Iris pigment epithelial cell (primary cell): ENCODE measurements at places on chromosomes 7 and 10.
A peak's percentile ranks its signal among the peaks of the same experiment; 100 is the strongest.

GRCh38 chr7:27697861-27698430 is 35.3 kb upstream of the HIBADH start:
- DNase-seq = peak; percentile 50

- DNase-seq = no peak
Measured at GRCh38 chr10:605632-606325, 83.7 kb downstream of the DIP2C start.

- DNase-seq = no peak
Measured at GRCh38 chr10:70057306-70057705, 4.7 kb downstream of the MACROH2A2 start.

GRCh38 chr10:80277016-80277415 is 12.4 kb downstream of the MAT1A start:
- no peak for DNase-seq

DNA sequence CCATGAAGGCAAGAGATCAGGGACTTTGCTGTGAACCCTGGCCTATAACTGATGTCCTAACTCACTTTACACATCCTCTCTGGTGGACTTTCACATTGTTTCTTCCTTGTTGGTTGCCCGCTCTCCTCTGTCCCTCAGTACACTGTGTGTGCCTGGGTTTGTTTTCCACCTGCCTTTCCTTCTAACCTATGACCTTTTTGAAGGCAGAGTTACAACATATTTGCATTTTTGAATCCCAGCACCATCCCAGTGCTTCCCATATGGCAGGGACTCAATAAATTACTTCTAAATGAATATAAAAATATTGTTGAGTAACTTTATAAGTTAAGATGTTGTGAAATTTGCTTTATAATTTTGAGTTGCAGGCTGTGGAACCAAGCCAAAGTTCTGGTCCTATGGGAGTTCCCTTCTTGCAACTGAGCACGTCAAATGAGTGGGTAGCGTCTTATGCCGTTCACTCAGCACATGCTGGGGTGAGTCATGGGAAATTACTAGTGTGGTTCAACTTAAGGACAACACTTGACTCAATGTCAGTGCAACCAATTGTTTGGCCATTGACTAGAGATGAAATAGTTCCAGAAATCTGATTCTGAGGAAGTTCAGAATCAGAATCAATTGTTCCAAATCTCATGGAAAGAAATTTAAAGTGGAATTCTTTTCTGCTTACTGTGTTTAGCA is 250.9 kb downstream of the TWIST1 start:
- DNase-seq = peak; percentile 100

GRCh38 chr10:131081376-131081775 is 230.1 kb downstream of the TCERG1L start:
- DNase-seq = no peak

DNA sequence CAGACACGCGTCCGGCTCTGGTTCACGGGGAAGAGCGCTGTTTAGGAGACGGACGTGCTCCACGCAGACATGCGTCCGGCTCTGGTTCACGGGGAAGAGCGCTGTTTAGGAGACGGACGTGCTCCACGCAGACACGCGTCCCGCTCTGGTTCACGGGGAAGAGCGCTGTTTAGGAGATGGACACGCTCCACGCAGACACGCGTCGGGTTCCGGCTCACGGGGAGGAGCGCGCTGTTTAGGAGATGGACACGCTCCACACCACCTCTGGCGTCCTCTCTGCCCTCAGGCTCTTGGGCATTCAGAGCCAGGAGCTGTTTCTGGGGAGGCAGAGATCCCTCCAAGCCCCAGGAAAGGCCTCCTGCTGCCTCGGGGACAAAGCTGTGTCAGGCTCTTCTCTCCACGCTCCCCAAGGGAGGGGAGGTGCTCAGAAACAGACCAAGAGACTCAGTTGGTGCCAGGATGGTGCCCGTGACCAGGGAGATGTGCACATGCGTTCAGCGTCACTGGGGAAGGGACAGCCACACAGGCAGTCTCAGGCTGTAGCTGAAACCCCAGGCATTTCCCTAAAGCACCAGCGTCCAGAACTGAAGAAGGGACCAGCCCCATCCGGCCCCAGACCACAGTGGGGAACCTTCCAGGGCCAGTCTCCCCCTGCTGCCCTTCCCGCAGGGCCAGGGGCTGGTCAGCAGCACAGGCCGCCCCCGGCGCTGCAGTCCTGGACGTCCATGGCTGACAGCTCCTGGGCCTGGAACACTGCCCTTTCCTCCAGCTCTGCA is 175.6 kb downstream of the ELFN1 start:
- no peak for DNase-seq

DNA sequence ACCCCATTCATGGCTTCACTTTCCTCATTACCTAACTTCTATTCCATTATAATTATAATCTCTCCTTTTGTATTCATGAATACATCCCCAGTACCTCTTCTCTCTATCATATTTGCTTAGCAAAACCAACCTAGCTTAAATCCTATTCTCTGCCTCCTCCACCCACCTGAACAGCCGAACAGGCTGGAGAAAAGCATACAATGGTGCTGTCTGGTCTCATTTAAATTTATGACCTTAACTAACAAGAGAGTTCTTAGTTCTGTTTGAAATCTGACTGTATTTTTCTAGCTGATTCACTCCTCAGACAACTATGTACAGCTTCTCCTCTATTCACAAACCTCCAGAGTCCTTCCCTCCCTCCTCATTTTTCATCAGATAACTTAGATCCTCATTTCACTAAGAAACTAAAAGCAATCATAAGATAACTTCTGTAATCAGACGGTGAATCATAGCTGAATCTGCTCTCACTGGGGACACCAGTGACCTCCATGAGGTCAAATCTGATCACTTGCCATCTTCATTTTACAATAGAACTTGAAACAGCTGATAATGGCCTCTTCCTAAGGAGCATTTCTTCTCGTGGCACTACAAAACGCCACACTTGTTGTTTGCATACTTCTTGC is 233.9 kb upstream of the AOAH start:
- DNase-seq = no peak
